ENCODE measurements at places on chromosomes 2 and 18.

GRCh38 chr2:143190431-143190830, 61.2 kb downstream of the ARHGAP15 start:
- H3K4me1 ChIP-seq: no peaks in the 10 kb centered on the region
- no peak overlapping the region for H3K27ac ChIP-seq
- no peak overlapping the region for H3K4me3 ChIP-seq
- H3K36me3 ChIP-seq: no peaks in the 10 kb centered on the region
- DNase-seq: no peak
- peaks cover 27% of the 10 kb centered on the region for H3K27me3 ChIP-seq

- no peaks in the 10 kb centered on the region for H3K27me3 ChIP-seq
- peaks cover 41% of the 10 kb centered on the region for H3K36me3 ChIP-seq
- H3K4me3 ChIP-seq: no peak overlapping the region
- no peak for DNase-seq
- H3K27ac ChIP-seq: no peak overlapping the region
Measured at GRCh38 chr18:57659460-57660102, 37.9 kb upstream of the NARS1 start.

GRCh38 chr18:55588870-55589595, 1.0 kb upstream of the TCF4 start:
- H3K27ac ChIP-seq: peak overlapping the region; percentile 89
- peaks cover 30% of the 10 kb centered on the region for H3K4me1 ChIP-seq
- H3K36me3 ChIP-seq: no peaks in the 10 kb centered on the region
- peak overlapping the region; percentile 81 for H3K4me3 ChIP-seq
- DNase-seq: no peak
- H3K27me3 ChIP-seq: no peaks in the 10 kb centered on the region

- H3K36me3 ChIP-seq: no peaks in the 10 kb centered on the region
- H3K27ac ChIP-seq: peak overlapping the region; percentile 98
- H3K4me1 ChIP-seq: peaks cover 32% of the 10 kb centered on the region
- H3K27me3 ChIP-seq: no peaks in the 10 kb centered on the region
Measured at GRCh38 chr2:231667496-231667895, 40.8 kb upstream of the PTMA start.

DNA sequence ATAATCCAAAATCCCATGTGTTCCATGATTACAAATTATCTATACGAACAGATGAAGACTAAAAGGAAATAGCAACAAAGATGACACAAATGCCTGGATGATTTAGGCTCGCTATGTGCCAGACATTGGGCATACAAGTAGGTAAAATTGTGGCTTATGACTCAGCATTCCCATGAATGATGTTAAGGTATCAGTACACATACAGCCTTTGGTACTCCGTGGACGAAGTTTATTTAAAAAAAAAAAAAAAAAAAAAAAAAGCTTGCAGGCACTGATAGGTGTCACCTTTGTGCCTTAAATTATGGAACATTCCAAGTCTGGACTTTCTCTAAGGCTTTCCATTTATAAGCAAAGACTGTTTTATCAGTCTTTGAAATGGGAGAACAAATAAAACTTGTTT, 2.7 kb downstream of the CHAC2 start:
- no peak overlapping the region for H3K4me3 ChIP-seq
- peaks cover 20% of the 10 kb centered on the region for H3K4me1 ChIP-seq
- no peak overlapping the region for H3K27ac ChIP-seq
- no peaks in the 10 kb centered on the region for H3K27me3 ChIP-seq

GRCh38 chr2:105644174-105644980, 100.3 kb upstream of the NCK2 start:
- no peaks in the 10 kb centered on the region for H3K36me3 ChIP-seq
- peak overlapping the region; percentile 13 for H3K4me3 ChIP-seq
- H3K27ac ChIP-seq: no peak overlapping the region
- peaks cover 18% of the 10 kb centered on the region for H3K4me1 ChIP-seq

GRCh38 chr2:41152318-41152717, 700.4 kb upstream of the SLC8A1 start:
- H3K27ac ChIP-seq: no peak overlapping the region
- DNase-seq: no peak
- no peaks in the 10 kb centered on the region for H3K4me1 ChIP-seq
- H3K27me3 ChIP-seq: peaks cover 10% of the 10 kb centered on the region
- H3K4me3 ChIP-seq: no peak overlapping the region

DNA sequence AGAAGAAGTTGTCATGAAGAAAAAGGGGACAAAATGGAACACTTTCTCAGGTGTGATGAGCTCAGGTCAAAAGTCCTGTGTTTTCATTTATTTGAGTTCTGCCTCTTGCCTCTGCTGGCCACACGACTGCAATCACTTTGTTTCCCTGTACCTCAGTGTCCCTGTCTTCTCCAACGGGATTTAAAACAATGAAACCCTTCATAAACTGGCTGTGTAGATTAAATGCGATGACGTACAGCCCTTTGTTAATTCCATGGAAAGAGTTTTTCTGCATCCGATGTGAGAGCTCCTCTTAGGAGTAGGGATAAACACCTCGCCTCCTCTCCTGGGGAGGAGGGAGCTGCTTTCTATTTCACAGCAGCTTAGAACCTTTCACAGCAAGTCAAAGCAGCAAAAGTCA, 51.5 kb upstream of the CNGA3 start:
- no peak for DNase-seq

DNA sequence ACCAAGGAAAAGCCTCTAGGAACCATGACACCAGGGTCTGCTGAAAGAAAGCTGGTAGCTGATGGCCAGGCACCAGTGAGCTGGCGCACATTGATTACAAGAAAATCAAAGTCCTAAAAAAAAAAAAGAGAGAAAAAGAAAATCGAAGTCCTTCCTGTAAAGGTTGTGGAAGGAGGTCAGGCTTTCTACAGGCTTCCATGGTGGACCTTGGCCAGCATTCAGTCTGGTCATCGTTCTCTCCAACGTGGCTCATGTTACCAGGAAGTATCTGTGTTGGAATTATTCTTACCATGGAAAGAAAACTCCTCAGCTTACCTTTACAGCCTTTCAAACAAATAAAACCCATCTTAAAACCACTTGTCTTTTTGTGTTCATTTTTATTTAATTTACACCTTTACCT, 65.6 kb downstream of the CYB5A start:
- peaks cover 2% of the 10 kb centered on the region for H3K27me3 ChIP-seq
- no peak overlapping the region for H3K27ac ChIP-seq
- no peaks in the 10 kb centered on the region for H3K36me3 ChIP-seq
- H3K4me3 ChIP-seq: no peak overlapping the region
- no peaks in the 10 kb centered on the region for H3K4me1 ChIP-seq

DNA sequence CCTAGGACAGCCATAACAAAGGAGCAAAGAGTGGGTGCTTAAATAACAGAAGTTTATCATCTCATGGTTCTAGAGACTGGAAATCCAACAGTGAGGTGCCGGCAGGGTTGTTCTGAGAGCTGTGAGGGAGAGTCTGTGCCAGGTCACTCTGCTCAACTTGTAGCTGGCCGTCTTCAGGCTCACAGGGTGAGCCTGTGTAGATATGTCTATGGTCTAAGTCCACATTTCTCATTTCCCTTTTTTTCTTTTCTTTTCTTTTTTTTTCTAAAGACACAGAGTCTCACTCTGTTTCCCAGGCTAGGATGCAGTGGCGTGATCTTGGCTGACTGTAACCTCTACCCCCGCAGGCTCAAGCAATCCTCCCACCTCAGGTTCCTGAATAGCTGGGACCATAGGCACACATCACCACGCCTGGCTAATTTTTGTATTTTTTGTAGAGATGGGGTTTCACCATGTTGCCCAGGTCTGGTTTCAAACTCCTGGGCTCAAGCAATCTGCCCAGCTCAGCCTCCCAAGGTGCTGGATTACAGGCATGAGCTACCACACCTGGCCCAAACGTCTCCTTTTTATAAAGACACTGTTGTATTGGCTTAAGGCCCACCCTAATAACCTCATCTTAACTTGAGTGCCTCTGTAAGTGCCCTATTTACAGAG, 142.2 kb downstream of the SP3 start:
- no peaks in the 10 kb centered on the region for H3K4me1 ChIP-seq
- peaks cover 16% of the 10 kb centered on the region for H3K27me3 ChIP-seq
- H3K36me3 ChIP-seq: no peaks in the 10 kb centered on the region

DNA sequence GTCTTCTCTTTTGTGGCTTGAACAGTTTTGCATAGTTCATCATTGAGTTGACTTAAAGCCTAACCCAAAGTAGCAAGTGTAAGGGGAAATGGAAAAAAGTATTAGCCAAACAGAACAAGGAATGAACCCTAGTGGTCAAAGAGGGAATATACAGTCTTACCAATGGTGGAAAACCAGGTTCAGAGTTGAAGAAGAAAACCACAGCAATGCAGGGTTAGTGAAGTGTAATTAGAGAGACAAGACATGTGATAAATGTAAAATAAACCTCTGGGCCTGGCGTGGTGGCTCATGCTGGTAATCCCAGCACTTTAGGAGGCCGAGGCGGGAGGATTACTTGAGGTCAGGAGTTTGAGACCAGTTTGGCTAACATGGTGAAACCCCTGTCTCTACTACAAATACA, 2.4 kb downstream of the TTN start:
- peaks cover 22% of the 10 kb centered on the region for H3K27me3 ChIP-seq
- H3K36me3 ChIP-seq: no peaks in the 10 kb centered on the region
- H3K27ac ChIP-seq: no peak overlapping the region

DNA sequence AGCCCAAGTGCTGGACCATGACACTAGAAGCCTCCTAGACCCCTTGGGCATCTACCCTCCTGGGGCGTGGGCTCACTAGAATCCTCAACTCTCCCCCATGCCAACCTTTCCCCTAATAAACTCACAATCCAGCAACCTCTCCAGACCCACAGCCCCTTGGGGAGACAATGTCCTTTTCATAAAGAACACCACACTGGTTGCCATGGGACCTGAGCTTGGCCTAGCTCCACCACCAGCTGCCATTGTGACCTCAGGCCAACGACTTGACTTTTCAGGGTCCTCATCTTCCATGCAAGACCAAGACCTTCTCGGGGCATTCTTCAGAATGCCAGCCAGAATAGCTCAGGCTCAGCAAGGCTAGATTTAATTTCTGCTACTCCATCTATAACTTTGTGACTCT, 128.1 kb upstream of the NPAS2 start:
- H3K36me3 ChIP-seq: peaks cover 5% of the 10 kb centered on the region
- no peak overlapping the region for H3K4me3 ChIP-seq
- peaks cover 3% of the 10 kb centered on the region for H3K4me1 ChIP-seq
- DNase-seq: no peak

GRCh38 chr2:15732341-15733077, 140.8 kb downstream of the DDX1 start:
- H3K27me3 ChIP-seq: peaks cover 1% of the 10 kb centered on the region
- no peak for DNase-seq
- no peak overlapping the region for H3K4me3 ChIP-seq
- H3K4me1 ChIP-seq: peaks cover 64% of the 10 kb centered on the region
